Dermis lymphatic vessel endothelial cell (primary cell): ENCODE measurements at places on chromosomes 4 and X. TPM values are rescaled to one million over a fixed set of nuclear protein-coding genes. Genes with fewer than 3 reads are reported as not detected.

The HHIP gene
- total RNA-seq: 61.1 and 70.9 TPM in 2 replicates

The KLB gene
- total RNA-seq: under 0.01 and 0.22 TPM in 2 replicates

The CAPN6 gene
- total RNA-seq: not detected in 2 replicates

The PAK3 gene
- 1.3 and 1.7 TPM in 2 replicates for total RNA-seq

The ZNF595 gene
- 10.4 and 13.6 TPM in 2 replicates for total RNA-seq

The TEX13C gene
- total RNA-seq: not detected in 2 replicates

The RTL9 gene
- total RNA-seq: under 0.01 TPM in 1 of 2 replicates, not detected in the other

The SORBS2 gene
- total RNA-seq: 45.1 and 156 TPM in 2 replicates

The GRID2 gene
- not detected in 2 replicates for total RNA-seq

The SLC16A2 gene
- total RNA-seq: 0.43 and 1.1 TPM in 2 replicates

The CXCL1 gene
- 1.0 and 5.3 TPM in 2 replicates for total RNA-seq

The CT83 gene
- not detected in 2 replicates for total RNA-seq

The TRIM2 gene
- 11.9 and 12.0 TPM in 2 replicates for total RNA-seq

The MAGEA11 gene
- not detected in 2 replicates for total RNA-seq

The HPGD gene
- total RNA-seq: not detected in 2 replicates

The DCK gene
- 20.4 and 21.9 TPM in 2 replicates for total RNA-seq
